ENCODE measurements at places on chromosomes 16 and 17.

DNA sequence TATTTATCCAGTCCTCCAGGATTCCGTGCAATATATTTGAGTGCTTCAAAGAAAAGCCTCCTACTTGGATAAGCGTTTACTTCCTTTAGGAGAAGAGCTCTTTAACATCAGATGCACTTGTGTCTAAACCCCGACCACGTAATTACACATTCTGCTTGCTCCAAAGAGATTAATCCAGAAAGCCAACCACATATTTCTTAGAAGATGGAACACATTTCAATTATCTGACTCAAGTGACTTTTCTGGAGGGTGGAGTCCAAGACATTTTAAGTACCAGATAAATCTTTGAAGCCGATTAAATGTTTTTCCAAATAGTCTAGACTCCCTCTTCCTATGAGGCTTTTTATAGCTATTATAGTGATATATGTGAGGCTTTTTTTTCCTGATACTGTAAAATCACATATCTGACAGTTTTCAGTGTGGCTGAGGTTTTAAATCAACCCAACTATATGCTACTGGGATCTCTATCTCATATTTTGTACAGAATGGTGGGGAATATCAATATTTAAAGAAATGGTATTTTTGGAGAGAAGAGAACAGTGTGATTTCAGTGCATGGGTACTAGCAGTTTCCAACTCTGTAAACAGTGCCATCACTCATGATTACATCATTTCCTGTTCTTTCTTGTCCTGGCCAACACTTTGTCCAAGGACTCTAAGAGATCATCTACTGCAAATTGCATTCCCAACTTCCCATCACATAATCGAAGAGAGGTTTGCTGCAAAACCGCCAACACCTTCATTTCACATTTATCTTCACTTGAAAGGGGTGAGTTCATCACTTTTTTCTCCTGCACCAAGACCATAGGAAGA, 192.4 kb upstream of the HSBP1 start:
- no peak for DNase-seq

GRCh38 chr17:14925498-14925897, 339.6 kb downstream of the PMP22 start:
- no peak for DNase-seq

- DNase-seq, result no peak
Measured at GRCh38 chr16:28524681-28525171, 14.0 kb downstream of the NUPR1 start.

DNA sequence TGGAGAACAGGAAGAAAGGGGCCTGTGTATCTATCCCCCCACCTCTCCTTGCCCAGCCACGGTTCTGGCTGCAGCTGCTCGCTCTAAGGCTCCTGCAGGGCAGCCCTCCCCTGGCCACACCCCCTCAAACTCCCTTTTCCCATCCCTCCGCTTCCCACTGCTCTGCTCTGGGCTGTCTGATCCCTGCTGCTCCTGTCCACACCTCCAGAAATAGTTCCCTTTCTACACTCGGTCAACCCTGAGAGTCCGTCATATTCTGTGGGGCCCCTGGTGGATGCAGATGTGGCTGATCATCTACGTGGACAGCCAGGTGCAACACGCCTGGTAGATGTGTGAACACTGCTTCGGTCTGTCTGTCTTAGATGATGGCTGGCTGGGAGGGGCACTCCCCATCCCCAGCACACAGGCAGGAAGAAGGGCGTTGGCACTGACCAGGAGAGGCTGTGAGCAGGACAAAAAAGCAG, 19.3 kb upstream of the KRT19 start:
- no peak for DNase-seq

GRCh38 chr17:81291662-81292061, 3.4 kb downstream of the SLC38A10 start:
- DNase-seq, result peak; percentile 77

DNA sequence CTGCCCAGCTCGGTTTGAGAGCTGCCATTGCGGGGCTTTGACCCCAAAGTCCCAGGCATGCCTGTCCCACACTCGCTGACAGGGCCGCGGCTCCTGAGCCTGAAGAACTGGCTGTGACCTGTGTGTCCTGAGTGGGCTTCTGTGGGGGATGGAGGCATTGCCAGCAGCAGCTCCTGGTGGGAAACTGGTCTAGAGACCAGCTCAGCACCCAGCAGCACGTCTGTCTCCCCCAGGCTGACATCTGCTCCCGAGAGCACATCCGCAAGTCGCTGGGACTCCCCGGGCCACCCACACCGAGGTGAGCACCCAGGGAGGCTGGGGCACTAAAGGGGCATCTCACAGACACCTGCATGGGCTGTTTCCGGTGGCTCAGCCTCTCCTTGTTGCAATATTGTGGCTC, 13.4 kb downstream of the ENDOV start:
- DNase-seq, result no peak

DNA sequence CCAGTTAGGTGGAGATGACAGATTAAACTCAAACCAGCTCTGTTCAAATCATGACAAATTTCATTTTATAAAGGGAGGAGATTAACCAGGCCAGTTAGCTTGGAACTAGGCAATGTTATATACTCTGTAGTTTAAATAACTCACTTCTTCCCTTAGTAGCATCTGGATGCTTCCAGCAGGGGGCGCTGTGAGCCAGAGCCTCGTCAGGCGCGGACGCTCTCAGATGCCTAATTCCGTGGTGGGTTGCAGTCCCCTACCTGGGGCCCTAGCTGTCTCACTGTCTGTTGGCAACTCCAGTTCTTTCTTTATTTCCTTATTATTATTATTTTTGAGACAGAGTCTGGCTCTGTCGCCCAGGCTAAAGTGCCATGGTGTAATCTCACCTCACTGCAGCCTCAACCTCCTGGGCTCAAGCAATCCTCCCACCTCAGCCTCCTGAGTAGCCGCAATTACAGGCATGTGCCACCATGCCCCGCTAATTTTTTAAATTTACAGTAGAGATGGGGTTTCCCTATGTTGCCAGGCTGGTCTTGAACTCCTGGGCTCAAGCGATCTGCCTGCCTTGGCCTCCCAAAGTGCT, 17.3 kb upstream of the WFDC1 start:
- DNase-seq, result peak; percentile 47

DNA sequence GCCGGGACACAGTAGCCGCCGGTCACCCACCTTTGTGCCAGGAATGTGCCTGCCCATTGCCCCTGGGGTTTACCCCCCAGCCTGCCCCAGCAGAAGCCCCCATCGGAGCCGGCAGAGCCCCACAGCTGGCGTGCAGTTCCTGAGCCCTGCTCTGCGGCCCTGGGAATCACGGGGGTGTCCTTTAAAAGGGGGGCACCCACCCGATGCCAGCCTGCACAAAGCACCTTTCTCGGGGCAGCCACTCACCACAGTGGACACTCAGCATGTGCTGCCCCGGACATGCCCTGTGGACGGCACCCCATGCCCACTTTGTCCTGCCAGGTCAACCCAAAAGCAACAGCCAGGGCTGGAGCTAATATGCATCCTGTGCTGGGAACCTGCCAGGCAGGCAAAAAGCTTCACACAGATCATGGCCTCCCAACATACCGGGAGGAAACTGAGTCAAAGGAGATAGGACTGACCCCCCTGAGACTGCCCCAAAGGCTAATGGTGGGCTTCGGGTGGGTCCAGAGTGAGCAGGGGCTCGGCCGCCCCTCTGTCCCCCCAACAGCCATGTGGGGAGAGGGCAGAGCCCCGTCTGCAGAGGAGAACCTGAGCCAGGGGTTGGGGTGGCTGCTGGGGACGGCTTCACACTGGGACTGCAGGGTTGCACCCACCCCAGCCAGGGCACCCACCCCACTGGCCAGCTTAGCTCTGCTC, 45.8 kb upstream of the ZC3H18 start:
- no peak for DNase-seq

DNA sequence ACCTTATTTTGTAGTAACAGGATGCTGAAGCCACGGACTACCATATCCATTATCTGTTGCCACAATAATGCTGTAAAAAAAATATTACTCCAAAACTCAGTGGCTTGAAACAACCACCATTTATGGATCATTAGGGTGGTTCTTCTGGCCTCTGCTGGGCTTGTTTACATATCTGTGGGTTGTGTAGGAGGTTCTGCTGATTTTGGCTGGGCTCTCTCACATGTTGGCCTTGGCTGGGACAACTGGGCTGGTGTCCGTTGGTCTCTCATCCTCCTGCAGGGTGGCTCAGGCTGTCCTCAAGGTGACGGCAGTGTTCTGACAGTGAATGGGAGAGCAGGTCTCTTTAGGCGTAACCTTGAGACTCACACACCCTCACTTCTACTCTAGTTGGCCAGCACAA, 76.0 kb downstream of the GPR139 start:
- DNase-seq, result no peak

DNA sequence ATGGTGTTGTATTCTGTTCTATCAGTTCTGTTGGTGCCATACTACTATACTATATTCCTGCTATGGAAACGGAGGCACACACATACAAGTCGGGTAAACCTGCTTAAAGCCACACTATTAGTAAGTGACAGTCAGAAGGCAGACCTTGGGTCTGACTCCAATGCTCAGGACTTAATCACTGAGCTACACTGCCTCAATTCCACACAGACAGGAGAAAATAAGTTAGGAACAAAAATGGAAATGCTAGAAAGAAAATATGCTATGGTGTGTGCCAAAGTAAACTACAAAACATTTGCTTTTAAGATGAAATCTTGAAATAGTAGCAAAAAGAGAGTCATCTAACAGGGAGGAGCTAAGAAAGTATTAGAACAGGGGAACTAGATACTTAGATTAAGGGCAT, 48.1 kb downstream of the MYO1D start:
- DNase-seq, result no peak

DNA sequence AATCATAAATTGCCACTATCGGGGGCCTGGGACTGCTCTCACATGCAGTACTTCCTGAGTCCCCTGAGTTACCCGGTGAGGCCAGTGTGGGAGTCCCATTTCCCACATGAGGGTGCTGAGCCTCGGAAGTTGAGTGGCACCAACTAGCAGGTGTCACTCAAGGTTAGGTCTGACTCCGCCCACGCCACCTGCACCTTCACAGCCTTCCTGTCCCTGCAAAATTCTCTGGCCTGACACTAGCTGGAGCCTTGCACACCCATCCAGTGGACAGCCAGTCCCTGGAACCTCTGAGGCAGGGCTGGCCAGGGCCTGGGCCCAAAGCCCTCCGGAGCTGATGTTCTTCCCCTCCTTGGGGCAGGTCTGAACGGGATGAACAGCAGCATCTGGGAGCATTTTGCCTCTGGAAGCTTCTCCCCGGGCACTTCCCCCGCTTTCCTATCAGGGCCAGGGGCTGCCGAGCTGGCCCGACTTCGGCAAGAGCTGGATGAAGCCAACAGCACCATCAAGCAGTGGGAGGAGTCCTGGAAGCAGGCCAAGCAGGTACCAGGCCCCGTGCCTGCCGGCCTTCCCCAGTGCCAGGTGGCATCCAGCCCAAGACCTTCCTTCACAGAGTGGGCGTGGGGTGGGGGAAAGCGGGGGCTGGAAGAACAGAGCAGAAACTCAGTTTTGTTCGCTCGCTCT, 21.9 kb downstream of the UNC13D start:
- DNase-seq, result peak; percentile 27

- no peak for DNase-seq
Measured at GRCh38 chr17:50517011-50517410, 8.8 kb downstream of the MYCBPAP start.

DNA sequence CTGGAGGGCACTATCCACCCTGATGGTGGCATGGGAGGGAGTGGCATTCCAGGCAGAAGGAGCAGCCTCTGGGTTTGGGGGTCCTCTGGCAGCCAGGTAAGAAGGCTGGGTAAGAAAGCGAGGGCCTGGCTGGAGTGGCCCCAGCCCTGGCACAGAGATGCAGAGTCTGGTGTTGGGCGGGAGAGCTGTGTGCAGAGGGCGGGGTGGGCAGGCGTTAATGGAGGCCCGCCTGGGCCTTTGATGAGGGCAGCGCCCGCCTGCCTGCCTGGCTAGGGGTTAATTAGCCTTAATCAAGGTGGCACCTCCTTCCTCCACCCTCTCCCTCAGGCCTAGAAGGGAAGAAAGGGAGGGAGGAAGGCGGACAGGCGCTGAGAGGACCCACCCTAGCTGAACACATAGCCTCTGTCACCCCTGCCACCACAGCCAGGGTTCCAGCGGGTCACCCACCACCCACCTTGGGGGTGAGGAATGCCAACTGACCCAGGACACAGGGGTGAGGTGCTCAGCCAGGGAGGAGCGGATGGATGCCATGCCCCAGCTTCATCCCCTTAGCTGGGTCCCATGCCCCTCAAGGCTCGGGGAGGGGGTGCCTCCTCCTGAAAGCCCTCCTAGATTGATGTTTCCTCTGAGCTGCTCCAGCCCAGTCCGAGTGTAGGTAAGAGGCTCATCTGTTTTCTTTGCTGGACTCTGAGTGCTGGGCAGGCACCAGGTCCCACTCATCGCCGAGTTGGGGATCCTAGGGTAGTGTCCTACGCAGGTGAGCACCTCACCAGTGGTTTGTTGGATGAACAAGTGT, 13.4 kb upstream of the FAM83G start:
- DNase-seq, result no peak

DNA sequence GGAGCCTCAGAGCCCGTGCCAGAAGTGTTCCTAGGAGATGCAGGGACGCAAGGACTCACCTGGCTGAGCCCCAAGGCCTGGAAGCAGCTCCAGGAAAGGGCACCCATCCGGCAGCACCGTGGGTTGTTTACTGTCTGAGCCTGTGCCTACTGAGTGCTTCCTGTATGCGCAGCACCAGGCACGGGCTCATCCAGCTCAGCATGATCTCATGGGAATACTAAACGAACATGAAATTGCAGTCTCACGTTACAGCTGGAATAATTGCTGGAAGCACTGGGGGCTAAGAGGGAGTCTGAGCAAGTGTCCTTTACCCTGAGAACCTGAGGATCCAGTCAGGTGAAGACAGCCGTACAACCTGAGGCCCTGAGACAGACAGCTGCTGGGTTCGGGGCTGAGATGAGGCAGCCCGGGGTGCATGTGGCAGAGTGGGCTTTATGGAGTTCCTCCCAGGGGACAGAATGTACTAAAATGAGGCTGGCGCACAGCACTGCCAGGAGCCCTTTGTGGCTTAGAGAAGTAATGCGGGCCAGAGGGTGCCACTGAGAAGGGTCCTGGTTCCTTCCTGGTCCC, 5.4 kb downstream of the CTRL start:
- no peak for DNase-seq

DNA sequence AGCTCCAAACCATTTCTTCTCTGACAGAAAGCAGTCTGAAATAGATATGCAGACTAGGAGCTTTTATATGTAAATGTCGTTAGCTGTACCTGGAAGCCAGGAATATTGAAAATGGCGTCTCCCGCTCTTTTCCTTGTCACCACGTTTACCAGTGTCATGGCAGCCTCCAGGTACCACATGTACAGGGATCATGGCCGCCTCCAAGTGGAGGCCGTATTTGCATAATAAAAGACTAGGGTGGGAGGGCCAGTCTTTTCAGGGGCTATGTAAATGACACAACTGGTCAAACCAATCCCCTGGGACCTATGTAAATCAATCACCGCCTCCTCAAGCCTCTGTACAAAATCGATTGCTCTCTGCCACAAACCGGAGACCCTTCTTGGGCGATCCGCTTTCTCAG, 54.3 kb downstream of the MYOCD start:
- DNase-seq, result no peak

GRCh38 chr17:60577147-60577915, 22.7 kb upstream of the PPM1D start:
- DNase-seq, result no peak

DNA sequence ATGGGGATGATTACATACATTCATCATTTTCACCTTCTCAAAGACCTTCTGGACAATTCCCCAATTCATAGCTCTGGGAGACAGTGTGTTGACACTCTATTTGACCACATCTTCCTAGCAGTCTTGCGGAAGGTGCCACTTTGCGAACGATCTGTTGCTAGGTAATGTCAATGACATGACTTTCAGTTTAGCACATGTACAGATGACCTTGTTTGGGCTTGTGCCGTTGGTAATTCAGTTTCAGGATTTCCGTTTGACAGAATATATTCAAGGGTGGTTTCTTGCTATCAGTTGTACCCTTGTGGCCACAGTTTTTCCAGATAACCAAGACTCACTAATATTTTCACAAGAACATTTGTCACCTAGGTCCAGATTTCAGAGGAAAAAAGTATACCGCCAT, 478.2 kb downstream of the WWOX start:
- DNase-seq, result no peak

Data from CD4-positive, alpha-beta T cell treated with Interleukin-15 for 1 hour (primary cell).